ENCODE measurements at places on chromosomes 2 and 18. TPM values are rescaled to one million over a fixed set of nuclear protein-coding genes. Genes with fewer than 3 reads are reported as not detected.

DNA sequence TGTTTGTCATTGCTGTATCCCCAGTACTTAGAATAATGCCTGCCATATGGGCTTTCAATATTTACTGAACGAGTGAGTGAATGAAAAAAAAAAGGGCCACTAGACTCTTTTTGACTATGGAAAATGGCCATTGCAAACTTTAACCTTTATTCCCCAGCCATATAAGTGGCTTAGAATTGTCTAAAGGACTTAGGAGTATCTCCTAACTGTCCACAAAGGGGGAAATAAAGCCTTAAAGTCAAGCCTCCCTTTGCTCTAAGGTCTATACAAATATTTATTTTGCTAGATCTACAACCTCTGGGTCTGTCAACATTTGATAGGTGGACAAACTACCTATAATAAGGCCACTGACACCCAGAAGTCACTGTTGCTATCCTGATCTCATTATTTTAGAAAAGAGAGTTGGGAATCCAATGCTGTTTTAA is 25.7 kb downstream of the UPP2 start:
- DNase-seq = no peak

Gene ZCCHC2
- 14.8 TPM for total RNA-seq

DNA sequence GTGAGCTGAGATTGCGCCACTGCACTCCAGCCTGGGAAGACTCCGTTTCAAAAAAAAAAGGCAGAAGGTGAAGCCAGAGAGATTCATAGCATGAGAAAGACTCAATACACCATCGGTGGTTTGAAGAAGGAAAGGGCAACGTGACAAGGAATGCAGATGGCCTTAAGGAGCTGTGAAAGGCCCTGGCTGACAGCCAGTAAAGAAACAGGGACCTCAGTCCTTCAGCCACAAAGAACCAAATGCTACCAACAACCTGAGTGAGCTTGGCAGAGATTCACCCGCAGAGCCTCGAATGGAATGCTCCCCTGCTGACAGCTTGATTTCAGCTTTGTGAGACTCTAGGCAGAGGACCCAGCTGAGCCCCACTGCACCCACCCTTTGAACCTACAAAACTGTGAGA is 154.9 kb upstream of the NDUFV2 start:
- peak; percentile 73 for DNase-seq

GRCh38 chr2:171347591-171348032 is 86.2 kb downstream of the METTL8 start:
- DNase-seq = peak; percentile 99

Measured in astrocyte (in vitro differentiated cells and primary cell).